ENCODE measurements at places on chromosomes 4 and X.

DNA sequence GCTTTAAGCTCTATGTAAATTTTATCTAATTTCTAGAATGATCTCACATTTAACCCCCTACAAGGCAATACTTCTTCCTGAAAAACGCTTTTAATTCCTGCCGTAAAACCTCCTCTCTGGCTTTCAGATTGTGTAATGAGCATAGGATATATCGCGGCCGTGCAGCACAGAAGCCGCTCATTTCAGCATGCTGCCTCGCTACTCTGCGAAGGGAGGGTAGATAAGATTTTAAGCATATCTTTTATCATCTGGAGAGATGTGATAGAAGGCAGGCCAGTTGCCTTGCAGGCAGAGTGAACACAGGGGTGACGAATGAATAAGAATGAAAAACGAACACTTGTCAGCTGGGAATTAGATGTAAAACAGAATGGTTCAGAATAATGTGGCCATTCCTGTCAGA, 265.5 kb downstream of the UNC5C start:
- no peak for DNase-seq

- DNase-seq, result no peak
Observed at GRCh38 chrX:123835661-123836371, 24.0 kb upstream of the XIAP start.

GRCh38 chr4:22500128-22500611, 15.7 kb downstream of the ADGRA3 start:
- DNase-seq, result no peak

GRCh38 chr4:52848254-52848653, 13.9 kb upstream of the RASL11B start:
- DNase-seq, result no peak

DNA sequence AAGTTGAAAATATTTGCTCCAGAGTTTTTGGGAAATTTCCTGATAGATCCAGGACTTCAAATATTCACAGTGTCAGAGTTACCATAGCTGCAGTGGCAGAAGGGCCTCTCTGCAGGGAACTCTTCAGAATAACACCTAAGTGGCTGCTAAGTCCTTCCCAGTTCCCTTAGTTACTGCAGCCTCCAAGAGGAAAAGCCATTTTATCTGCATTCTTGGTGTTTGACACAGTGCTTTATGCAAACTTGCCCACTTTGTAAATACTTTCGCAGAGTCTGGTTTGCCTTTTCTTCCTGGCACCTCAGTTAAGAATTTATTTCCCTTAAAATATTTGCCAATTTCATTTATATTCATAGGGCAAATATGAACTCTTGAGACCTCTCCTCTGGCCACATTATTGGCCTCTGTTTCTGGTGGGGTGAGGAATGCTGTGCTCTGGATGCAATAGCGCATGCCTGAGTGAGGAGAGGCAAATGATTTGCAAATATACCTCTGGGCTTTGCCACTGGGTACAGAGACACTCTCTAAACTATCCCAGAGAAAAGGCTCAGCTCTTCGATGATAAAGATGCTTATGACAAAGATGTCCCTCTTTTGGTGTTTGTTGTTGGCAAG, 566.3 kb upstream of the NR3C2 start:
- DNase-seq, result no peak

- no peak for DNase-seq
Observed at GRCh38 chr4:177975315-177975987, 533.2 kb upstream of the AGA start.

GRCh38 chrX:153981771-153982533, 9.4 kb downstream of the TMEM187 start:
- no peak for DNase-seq

Data from GM19239 (cell line).